Stimulated activated CD8-positive, alpha-beta memory T cell treated with anti-CD3 and anti-CD28 coated beads, Interleukin-4, amount 100 ng/mL, for 48 hours (primary cell): ENCODE measurements at places on chromosomes 12 and 14.

DNA sequence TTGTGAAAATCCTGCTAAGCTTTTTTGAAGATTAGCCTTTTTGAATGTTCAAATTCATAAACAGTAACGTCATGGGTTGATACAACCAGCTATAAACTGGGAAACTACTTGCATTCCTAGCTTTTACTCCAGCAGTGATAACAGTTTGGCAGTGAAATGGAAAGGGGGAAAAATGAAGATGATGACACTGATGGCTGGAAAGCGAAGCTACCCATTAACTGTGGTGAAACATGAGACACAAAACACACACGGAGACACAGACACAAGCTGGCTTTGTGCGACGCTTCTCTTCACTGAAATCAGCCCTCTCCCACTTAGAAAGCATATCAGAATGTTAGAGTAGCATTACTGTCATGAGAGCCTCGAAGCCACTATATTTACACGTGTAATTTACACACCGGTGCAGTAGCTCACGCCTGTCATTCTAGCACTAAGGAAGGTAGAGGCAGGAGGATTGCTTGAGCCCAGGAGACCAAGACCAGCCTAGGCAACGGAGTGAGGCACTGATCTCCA lies 15.7 kb downstream of the VPS37B start:
- no peak for DNase-seq

GRCh38 chr12:124531281-124531745 lies 36.1 kb downstream of the NCOR2 start:
- no peak for DNase-seq

- no peak for DNase-seq
Observed at GRCh38 chr12:48058771-48059170, 47.1 kb downstream of the SENP1 start.

- no peak for DNase-seq
Observed at GRCh38 chr14:61653507-61653906, 41.8 kb upstream of the HIF1A start.

DNA sequence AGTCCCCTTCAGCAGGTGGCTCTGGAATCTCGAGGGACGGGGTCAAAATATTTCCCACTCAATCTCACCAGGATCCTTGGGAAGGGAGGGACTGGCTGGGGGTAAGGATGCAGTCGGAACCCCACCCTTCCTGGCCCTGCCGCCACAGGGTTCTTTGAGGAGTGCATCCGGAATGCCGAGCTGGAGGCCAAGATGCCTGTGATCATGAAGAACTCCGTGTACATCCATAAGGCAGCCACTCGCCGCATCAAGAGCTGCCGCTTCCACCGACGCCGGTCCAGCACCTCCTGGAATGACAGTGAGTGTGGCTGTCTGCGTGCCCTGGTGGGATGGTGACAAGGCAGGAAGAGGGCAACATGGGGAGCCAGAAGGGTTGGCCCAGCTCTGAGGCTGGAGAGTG lies 43.1 kb downstream of the PLEKHD1 start:
- DNase-seq = no peak

DNA sequence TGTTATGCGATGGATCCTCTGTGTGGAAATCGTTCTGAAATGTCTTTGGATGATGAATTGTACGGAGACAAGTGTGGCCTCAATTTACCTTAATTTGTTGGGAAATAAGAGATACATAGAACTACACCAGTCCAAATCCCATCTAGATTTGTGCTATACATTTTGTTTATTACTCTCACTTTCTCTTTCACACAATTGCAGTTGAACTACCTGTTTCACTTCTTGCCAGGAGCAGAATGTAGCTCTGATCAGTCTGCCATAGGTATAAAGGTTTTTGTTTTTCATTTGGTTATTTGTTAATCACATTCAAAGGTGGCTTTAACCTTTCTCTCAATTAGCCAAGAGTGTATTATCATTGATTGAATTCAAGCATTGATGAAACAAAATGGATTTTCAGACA lies 268.2 kb downstream of the SNAPC1 start:
- DNase-seq = no peak

- DNase-seq = no peak
Observed at GRCh38 chr14:21987937-21988336, 314.3 kb upstream of the OR4E1 start.

DNA sequence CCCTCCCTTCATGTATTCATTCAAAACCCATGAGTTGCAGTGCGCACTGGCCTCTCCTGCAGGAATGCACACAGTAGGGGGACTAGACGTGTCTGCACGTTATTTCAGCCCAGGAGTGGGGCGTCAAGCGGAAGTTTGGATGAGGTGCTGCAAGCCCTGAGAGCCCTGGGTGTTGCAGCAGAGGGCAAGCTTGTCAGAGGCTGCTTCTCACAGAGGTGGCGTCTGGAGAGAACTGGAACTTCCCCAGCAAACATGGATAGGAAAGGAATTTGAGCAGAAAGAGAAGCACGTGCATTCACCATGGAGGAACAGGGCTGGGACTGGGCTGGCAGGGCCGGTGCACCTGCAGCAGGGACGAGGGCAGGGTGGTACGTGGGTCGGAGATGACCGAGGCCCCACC lies 64.9 kb downstream of the TECPR2 start:
- no peak for DNase-seq

DNA sequence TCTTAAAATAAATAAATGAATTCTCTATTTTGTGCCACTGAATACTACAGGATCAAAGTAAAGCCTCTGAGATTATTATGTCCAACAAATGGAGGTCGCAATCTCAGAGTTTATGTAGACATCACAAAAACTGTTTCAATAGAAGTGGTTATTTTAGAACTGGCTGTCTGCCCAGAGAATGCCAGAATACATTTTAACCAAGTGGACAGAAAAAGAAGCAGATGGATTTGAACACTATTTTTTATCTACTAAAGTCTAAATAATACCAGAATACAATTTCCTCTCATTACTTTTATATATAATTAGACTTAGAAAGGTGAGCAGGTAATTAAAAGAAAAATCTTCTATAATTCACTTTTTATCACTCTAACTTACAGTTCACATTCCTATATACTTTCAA lies 118.3 kb downstream of the MED13L start:
- DNase-seq = no peak

GRCh38 chr12:131167334-131167733 lies 213.6 kb downstream of the ADGRD1 start:
- DNase-seq = no peak
